ENCODE measurements at places on chromosomes 1 and 21.

- no peak for DNase-seq
Measured at GRCh38 chr1:166796620-166797236, 42.5 kb upstream of the POGK start.

GRCh38 chr1:117368116-117369108 is 1.2 kb downstream of the MAN1A2 start:
- no peak for DNase-seq

GRCh38 chr21:41141031-41141457 is 26.9 kb upstream of the BACE2 start:
- no peak for DNase-seq

- no peak for DNase-seq
Measured at GRCh38 chr1:7473223-7474142, 297.6 kb upstream of the VAMP3 start.

DNA sequence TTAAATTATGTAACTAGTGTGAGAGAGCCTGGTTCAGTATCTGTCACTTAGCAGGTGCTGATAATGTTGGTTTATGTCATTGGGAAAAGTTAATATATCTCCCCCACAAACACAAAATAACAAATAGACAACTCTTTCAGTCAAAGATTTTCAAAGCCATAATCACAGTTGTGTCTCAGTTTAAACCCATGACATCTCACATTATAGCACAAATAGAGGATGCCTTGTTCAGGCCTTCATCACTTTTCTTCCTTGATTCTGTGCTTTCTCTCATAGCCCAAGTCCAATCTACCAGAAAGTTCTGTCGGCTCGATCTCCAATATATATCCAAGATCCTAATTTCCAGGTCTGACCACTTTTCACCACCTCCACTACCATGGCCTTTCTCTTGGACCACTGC is 6.2 kb upstream of the EPS15 start:
- no peak for DNase-seq

DNA sequence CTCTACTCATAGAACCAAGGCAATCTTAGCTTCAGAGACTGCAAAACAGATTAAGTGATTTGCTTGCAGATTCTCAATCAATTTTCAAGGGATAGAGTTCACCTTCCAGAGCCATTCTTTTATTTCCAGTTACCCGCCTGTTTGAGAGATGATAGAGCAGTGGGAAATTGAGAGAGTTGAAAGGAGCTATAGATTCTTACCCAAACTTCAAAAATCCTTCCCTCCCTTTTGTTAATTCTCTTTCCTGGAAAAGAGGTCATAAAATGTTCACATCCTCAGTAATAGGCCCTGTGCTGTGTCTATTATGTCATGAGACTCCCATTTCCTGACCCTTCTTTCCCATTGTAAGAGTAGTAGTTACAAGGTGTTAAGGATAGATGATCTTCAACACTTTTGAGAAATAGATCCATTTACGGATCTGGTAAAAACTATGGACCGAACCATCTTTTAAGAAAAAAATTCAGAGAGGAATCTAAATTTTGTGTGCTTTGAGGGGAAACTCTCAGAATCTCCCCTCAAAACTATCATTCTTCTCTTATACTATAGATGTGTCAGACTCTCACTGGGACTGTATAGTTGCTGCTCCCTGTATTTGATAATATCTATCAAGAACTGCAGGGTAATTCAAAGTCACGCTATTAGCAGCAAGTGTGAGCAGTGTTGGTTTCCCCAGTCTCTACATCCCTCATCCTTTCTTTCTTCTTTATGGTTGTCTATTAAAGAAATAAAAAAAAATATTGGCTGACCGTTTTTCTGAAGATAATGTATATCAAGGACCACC is 8.0 kb downstream of the RGS4 start:
- DNase-seq, result no peak

DNA sequence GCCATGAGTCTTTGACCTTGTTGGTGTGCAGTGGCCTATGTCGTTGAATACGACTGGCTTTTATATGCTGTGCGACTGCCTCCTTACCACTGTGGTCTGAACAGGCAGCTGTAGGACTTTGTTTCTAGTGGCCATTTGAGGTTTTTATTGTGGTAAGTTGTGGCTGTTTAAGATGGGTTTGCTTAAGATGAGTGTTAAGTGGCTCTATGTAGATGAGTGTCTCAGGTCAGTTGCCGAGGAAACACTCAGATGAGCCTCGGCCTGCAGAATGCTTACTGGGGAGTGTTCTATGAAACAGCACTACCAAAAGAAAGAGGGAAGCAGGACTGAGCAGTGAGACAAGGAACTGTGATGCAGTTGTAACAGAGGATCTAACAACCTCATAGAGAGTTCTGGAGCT is 14.9 kb upstream of the CD1C start:
- no peak for DNase-seq

DNA sequence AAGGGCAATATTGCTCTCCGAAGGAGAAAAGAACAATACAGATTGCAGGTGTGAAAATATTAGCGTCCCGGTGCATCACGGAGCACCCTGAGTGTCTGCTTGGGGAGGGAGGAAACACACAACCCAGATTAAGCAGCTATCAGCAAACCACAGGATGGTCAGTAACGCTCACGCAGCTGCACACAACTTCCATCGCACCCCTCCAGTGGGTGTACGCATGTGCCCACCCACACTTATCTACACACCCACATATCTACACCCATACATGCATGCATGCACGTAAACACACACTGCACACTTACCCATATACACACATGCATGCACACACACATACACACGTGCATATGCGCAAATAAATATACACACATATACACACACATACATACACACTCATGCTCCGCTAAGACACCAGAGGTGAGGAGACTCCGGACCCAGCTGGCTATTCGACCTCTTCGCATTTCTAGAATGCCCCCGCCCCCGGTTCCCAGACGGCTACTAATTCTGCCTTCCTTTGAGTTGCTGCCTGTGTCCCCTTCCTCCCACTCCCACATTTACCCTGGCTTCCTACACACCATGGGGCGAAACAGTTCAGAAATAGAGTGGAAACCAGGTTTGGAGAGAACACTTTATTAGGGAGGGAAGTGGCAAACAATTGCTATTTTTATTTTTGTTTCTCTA is 26.2 kb downstream of the ITPKB start:
- no peak for DNase-seq

GRCh38 chr1:6962478-6962995 is 177.3 kb downstream of the CAMTA1 start:
- peak; percentile 9 for DNase-seq

- no peak for DNase-seq
Measured at GRCh38 chr1:180849031-180849775, 63.5 kb upstream of the KIAA1614 start.

- no peak for DNase-seq
Measured at GRCh38 chr21:45365608-45366241, 39.2 kb upstream of the COL18A1 start.

DNA sequence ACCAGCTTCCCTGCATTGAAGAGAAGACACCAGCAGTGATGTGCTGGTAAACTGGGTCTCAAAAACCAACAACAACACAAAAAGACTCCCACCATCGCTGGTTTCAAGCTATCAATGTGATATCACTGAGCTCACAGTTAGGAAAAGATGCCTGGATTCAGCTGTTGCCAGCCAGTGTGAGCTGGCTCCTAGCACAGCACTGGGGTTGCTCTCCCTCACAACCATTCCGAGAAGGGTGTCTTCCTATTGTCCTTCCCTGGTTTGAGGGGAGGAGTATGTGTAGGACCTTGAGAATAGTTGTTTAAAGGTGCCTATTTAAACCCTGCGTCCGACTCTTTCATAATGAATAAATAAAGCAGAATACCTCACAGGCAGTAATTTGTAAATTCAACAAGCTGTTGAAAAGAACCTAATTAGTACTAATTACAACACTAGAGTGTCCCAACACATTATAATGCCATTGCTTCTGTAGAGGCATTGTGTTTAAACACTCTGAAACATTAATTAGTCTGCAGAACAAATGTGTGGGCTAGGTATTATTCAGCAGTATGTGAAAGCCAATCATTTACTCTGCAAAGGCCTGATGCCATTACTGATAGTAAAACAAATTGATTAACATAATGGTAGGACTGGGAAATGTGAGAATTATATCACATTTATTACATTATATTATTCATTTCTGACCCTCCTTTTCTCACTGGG is 17.2 kb downstream of the NIBAN1 start:
- DNase-seq, result no peak

GRCh38 chr1:1428174-1428573 is 7.1 kb upstream of the ANKRD65 start:
- DNase-seq, result no peak

GRCh38 chr1:220432408-220432807 is 95.5 kb upstream of the MARK1 start:
- no peak for DNase-seq

DNA sequence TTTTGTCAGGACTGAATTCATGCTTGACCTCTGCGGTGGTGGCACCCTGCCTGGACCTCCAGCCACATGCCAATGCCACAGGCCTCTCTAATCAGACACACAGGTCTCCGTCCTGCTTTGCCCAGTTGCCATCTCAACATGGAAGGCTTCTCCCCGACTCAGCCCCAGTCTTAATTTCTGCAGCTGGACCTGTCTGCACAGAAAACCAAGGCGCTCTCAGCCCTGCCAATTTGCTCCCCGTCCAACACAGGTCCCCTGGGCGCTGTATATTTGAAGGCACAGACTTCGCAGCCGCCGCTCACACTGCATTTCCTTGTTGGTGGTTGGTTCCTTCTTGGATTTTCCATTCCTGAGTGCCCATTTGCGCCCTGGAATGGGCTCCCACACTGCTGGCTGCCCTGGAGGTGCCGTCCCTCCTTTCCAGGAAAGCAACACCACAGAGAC is 28.0 kb upstream of the PLEKHG5 start:
- DNase-seq, result no peak

- no peak for DNase-seq
Measured at GRCh38 chr1:242743983-242744780, 219.7 kb upstream of the PLD5 start.

GRCh38 chr1:145892486-145893087 is 6.9 kb upstream of the ANKRD35 start:
- DNase-seq, result no peak

DNA sequence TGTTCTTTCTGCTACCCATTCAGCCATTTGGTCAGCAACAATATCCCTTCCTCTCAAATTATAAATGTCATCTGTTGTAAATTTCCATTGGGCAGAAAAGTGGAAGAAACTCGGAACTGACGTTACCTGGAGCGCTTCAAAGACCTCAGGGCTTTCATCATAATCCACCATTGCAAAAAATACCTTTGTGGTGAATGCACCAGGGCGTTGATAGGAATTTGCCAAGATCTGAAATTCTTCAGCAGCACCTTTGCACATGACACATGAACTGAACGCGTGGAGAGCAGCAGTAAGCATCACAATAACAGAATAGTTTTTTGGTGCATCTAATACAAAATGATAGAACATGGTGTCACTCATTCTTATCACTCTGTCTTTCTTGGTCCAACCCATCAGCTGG is 3.1 kb upstream of the TEKT2 start:
- DNase-seq, result no peak

- DNase-seq, result no peak
Measured at GRCh38 chr1:108848806-108849205, 8.1 kb downstream of the AKNAD1 start.

GRCh38 chr1:107196973-107197562 is 56.2 kb downstream of the NTNG1 start:
- peak; percentile 9 for DNase-seq

DNA sequence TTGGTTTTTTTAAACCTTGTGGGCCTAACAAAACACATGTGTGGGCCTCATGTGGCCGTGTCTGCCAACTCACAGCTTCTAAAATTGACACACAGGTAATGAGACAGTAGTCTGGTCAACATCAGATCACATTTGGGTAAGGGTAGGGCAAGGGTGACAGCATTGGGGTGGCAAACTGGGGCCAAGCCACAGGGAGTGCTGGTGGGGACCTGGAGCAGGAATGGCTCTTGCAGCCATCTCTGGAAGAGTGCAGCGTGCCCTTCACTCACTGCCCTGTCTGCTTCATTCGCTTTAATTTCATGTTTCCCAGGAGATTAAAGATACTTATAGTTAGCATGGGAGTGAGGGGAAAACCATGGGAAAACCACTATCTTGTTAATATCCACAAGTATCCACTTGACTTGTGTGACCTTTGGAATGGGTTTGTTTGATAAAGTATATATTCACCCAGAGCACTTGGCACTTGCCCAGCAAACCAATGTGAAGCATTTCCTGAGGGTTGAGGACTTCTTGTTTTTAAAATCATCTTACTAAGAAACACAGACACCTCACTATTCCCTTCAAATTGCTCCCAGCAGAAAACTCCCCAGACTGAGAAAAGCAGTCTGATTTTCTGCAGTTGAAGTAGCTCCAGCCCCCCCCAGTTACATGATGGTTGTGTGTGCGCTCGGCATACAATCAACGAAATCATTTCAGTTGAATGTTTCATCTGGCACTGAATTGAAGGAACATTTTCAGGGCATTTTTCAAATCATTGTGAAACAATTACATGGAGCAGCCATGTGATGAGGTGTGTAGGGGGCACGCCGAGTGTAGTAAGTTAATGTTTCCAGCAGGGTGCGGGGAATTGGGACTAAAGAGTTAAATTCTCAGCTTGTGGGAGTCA is 175.7 kb downstream of the VPS13D start:
- no peak for DNase-seq

Measured in inflammatory macrophage (primary cell).